ENCODE measurements at places on chromosomes 3 and 15. TPM values are rescaled to one million over a fixed set of nuclear protein-coding genes. Genes with fewer than 3 reads are reported as not detected.

Gene KNL1
- total RNA-seq = not detected

Gene CKMT1B
- not detected for total RNA-seq

- no peak for DNase-seq
Observed at GRCh38 chr3:112779558-112780480, 66.8 kb downstream of the CD200R1L start.

DNA sequence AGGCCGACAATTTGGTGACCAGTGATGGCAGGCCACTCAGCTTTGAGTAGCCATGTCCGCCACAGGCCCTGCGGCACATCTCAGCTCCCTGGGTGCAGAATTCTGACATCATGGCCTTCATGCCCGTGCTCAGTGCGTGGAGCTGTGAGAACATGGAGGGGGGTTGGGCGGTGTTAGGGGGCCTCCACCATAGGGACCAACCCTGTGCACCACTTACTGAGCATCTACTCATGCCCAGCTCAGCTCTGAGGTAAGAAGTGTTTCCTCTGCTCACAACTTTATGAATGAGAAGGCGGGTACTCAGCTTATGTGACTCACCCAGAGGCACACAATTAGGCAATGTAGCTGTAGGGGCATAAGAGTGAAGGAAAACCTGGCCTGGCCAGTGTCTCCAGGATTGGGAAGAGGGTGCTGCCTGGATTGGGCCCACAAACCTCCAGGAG, 10.5 kb downstream of the ACOX2 start:
- DNase-seq = no peak

- peak; percentile 75 for DNase-seq
Observed at GRCh38 chr15:66650433-66650832, 51.6 kb upstream of the SMAD6 start.

All from ascending aorta (tissue), 2 donors.